ENCODE measurements at places on chromosomes 2 and 18. TPM values are rescaled to one million over a fixed set of nuclear protein-coding genes. Genes with fewer than 3 reads are reported as not detected.

- no peak overlapping the region for H3K4me3 ChIP-seq
- no peaks in the 10 kb centered on the region for H3K27me3 ChIP-seq
- no peak for DNase-seq
- no peaks in the 10 kb centered on the region for H3K36me3 ChIP-seq
Measured at GRCh38 chr2:72570413-72570812, 255.4 kb downstream of the EXOC6B start.

The PLCL1 gene
- 0.71 TPM for total RNA-seq

- no peak overlapping the region for H3K27ac ChIP-seq
- H3K36me3 ChIP-seq = no peaks in the 10 kb centered on the region
- no peaks in the 10 kb centered on the region for H3K4me1 ChIP-seq
- DNase-seq = no peak
- H3K27me3 ChIP-seq = no peaks in the 10 kb centered on the region
Measured at GRCh38 chr2:190607014-190607597, 41.8 kb upstream of the NAB1 start.

GRCh38 chr2:81247648-81248047, 943.1 kb upstream of the LRRTM1 start:
- H3K36me3 ChIP-seq = no peaks in the 10 kb centered on the region
- no peaks in the 10 kb centered on the region for H3K4me1 ChIP-seq
- H3K27me3 ChIP-seq = no peaks in the 10 kb centered on the region
- no peak overlapping the region for H3K27ac ChIP-seq
- no peak overlapping the region for H3K4me3 ChIP-seq
- no peak for DNase-seq

DNA sequence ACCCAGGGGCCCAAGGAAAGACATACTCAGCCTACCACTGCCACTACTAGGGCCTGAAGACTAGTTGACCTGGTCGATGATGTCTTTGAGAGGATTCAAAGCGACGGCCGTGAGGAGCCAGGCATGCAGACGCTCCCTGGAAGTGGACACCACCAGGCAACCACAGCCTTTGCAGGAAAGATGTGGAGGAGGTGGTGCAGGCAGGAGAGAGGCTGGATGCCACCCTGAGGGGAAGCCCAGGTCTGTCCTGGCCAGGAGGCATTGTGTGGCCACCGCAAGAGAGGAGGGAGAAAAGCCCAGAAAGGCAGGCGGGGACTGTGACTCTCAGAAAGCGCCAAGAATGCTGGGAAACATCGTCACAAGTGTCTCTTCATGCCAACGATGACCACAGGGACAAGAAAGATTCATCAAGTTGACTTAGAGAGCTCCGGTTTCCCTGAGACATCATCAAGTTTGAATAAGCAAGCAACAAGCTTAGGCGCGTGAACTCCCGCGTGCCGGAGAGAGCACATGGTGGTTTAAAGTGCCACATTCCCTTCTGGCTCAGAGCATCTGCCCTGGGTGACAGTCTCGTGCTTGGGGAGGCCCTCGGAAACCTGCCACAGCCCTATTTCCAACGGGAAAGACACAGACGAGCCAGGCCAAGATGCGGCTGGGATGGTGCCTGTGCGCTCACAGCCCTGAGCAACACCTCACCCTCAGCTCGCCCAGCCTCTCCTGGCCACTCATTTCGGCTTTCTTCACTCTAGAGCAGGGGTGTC, 464.5 kb upstream of the SALL3 start:
- no peaks in the 10 kb centered on the region for H3K36me3 ChIP-seq
- no peaks in the 10 kb centered on the region for H3K4me1 ChIP-seq
- no peak for DNase-seq
- no peak overlapping the region for H3K27ac ChIP-seq
- no peak overlapping the region for H3K4me3 ChIP-seq

DNA sequence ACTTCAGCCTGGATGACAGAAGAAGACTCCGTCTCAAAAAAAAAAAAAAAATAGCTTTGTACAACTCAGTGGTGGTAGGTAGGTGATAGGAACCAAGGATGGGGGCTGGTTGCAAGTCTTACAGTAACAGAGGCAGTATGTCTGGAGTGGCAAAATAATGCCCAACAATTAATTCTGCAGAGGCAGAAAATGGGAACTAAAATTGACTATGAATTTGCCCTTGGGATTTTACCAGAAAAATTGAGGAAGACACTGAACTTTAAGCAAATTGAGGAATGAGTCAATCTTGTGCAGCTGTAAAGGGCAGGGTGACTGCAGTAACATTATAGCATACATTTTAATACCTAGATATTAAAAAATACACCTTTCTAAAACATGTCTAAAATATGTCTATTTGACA, 292.1 kb upstream of the FBXO11 start:
- no peak overlapping the region for H3K4me3 ChIP-seq
- no peaks in the 10 kb centered on the region for H3K36me3 ChIP-seq
- no peak overlapping the region for H3K27ac ChIP-seq

DNA sequence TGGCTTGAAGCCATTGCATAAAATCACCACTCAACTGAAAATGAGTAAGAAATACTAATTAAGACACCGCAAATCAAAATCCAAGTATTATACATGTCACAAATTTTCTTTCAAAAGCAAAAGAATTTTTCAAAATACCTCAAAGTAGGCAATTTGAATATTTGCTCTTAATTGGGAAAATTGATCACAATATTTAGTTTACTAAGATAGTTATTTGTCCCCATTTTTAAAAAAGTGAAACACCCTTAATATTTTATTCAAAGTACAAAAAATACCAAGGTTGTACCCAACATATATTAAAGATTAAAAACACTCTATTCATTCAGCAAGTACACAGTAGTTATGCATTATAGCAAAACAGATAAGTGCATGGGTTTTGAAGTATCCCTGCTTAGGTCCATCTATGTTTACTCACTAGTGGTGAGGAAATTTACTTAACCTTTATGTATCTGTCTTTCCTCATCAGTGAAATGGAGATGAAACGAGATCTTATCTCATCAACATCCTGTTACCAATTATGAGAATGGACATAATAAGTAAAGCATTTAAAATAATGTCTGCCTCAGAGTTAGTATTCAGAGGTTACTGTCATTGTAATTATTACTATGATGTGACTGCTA, 35.1 kb downstream of the VPS54 start:
- H3K4me3 ChIP-seq = no peak overlapping the region
- H3K27ac ChIP-seq = no peak overlapping the region
- peaks cover 10% of the 10 kb centered on the region for H3K4me1 ChIP-seq
- no peaks in the 10 kb centered on the region for H3K36me3 ChIP-seq
- DNase-seq = no peak

DNA sequence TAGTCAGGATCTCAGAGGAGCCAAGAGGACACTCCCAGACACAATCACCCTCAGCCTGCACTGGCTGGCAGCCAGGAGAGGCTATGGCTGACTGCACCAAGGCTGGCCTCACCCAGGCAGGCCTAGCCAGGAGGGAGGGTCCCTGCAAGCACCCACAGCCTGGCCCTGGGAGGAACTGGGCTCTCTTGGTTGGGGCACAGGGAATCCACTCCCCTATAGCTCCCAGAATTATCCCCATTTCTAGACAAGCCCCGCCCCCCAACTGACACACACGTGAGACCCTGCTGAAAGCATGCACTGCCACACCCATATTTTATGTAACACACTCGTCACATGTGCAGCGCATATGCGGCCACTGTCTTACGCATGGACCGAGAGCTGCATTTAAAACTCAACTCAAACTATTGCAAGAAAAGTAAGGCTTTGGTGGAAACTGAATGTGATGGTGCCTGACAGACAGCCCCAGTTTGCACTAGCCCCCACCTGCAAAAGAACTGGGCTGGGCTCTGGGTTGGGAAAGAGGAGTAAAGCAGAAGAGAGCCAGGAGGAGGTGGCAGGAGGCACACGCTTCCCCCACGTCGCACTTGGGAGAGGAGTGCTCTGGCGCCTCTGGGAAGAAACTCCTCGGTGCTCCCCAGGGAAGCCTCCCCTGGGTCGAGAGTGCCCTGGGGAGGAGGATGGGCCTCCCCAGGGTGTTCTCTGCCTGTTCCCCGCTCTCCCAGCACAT, 28.9 kb upstream of the ARHGEF4 start:
- no peak for DNase-seq
- H3K27me3 ChIP-seq = no peaks in the 10 kb centered on the region
- H3K4me3 ChIP-seq = no peak overlapping the region

DNA sequence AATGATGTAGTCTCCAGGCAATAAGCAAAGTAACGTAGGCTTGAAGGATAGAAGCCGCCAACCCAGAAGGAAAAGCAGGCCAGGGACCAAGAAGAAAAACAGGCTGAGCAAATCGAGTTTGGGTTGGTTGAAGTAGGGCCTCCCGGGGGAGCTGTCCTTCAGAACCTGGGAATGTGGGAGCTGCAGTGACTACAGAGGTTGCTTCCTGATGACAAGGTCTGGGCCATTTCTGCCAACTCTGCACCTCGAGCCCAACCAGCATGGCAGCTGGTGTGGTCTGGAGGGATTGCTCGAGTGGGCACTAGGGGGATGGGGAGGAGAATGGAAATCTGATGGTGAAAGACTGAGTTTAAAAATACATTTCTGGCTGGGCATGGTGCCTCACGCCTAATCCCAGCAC, 14.1 kb downstream of the ACMSD start:
- H3K4me1 ChIP-seq = no peaks in the 10 kb centered on the region
- H3K36me3 ChIP-seq = no peaks in the 10 kb centered on the region
- H3K27ac ChIP-seq = no peak overlapping the region
- H3K4me3 ChIP-seq = no peak overlapping the region
- DNase-seq = no peak
- H3K27me3 ChIP-seq = no peaks in the 10 kb centered on the region

The SCYGR4 gene
- total RNA-seq = not detected

- H3K4me1 ChIP-seq = peaks cover 15% of the 10 kb centered on the region
- H3K4me3 ChIP-seq = no peak overlapping the region
- DNase-seq = no peak
Measured at GRCh38 chr18:76448256-76449110, 46.6 kb downstream of the ZNF516 start.

- DNase-seq = no peak
- H3K27me3 ChIP-seq = no peaks in the 10 kb centered on the region
- H3K27ac ChIP-seq = no peak overlapping the region
Measured at GRCh38 chr2:54613794-54614257, 109.6 kb upstream of the EML6 start.

DNA sequence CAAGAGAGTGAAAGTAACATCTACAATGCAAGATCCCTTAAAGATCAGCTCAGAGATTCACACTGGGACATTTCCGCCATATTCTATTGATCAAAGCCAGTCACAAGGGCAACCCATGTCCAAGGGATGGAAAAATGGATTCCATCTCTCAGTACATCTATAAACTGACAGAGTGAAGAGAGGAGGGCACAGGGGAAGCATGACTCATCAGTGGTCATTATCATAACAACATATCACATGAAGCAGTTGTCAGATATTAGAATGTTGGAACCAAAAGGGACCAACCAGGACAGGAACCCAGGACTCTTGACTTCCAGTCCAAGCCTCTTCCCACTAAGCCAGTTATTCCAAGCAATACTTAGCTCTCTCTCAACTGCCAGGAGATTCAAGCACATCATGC, 54.9 kb upstream of the IGFBP2 start:
- no peak for DNase-seq
- no peaks in the 10 kb centered on the region for H3K4me1 ChIP-seq
- H3K27me3 ChIP-seq = no peaks in the 10 kb centered on the region
- no peaks in the 10 kb centered on the region for H3K36me3 ChIP-seq
- no peak overlapping the region for H3K27ac ChIP-seq

DNA sequence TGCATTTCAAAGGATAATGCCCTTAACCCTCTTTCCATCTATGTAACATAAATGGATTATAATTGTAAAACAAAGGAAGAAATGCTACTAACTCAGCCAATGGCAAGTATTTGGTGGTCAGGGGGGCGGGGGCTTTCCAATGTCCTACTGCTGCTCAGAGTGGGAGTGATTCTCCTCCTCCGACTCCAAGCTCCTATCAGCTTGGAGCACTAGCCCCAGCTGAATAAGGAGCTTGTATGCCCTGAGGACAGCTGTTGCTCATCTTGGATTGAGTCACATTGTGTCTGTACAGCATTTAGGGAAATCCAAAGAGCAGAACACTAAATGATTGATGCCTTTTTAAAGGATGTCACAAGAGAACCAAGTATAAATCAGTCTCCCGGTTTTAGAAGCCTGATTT, 105.6 kb upstream of the ZNF521 start:
- no peak for DNase-seq
- H3K4me3 ChIP-seq = no peak overlapping the region
- no peak overlapping the region for H3K27ac ChIP-seq

GRCh38 chr2:23482607-23483006, 97.6 kb downstream of the KLHL29 start:
- no peak overlapping the region for H3K4me3 ChIP-seq
- no peaks in the 10 kb centered on the region for H3K27me3 ChIP-seq
- DNase-seq = no peak
- no peaks in the 10 kb centered on the region for H3K4me1 ChIP-seq

GRCh38 chr2:41764919-41765318, 282.9 kb upstream of the PKDCC start:
- no peaks in the 10 kb centered on the region for H3K36me3 ChIP-seq
- no peak for DNase-seq
- no peaks in the 10 kb centered on the region for H3K27me3 ChIP-seq
- no peaks in the 10 kb centered on the region for H3K4me1 ChIP-seq
- no peak overlapping the region for H3K27ac ChIP-seq
- H3K4me3 ChIP-seq = no peak overlapping the region

The TUBA4B gene
- total RNA-seq = not detected

The SERPINB11 gene
- total RNA-seq = not detected

The DNAH7 gene
- total RNA-seq = not detected

GRCh38 chr2:59993726-59994125, 559.7 kb downstream of the BCL11A start:
- no peak overlapping the region for H3K27ac ChIP-seq
- H3K27me3 ChIP-seq = no peaks in the 10 kb centered on the region
- no peaks in the 10 kb centered on the region for H3K4me1 ChIP-seq

The ACAA2 gene
- 72.2 TPM for total RNA-seq

DNA sequence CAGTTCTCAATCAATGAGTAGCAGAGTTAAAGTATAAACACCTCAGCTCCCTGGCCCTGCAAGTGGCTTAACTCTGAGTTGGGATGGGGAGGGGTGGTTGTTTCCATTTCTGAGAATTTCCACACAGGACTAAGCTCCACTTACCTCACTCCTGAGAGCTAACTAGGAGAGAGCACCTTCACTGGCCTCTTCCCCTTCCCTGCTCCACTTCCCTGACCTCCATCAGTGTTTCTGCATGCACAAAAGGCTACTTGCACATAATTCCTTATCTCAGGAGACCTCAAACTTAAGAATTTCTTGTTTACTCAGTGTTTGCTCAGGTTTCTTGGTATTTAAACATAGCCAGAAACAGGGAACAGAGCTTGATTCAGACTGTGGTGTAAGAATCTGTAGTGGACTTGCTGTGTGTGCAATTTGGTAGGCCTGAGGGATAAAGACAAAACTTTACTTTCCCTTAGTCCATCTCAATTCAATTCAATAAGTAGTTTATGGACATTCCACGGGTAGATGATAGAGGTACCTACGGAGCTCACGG, 97.2 kb downstream of the PID1 start:
- H3K4me3 ChIP-seq = no peak overlapping the region
- no peak overlapping the region for H3K27ac ChIP-seq
- H3K36me3 ChIP-seq = no peaks in the 10 kb centered on the region
- H3K27me3 ChIP-seq = no peaks in the 10 kb centered on the region

DNA sequence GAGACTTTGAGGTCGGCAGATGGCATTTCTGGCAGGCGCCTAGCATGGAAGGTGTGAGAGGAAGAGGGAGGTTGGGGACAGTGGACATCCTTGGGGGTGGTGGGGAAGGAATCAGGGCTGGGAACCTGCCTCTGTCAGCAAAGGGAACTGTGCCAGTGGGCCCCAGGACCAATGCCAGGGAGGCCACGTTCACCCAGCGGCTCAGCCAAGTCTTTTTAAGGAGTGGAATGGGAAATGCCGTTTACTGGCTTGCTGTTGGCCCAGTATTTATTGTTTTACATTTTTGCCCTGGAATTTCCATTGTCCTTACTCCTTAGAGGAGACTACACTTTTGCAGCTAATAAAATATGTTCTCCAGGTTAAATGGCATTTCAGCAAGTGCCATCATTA, 135.2 kb downstream of the MCFD2 start:
- H3K36me3 ChIP-seq = no peaks in the 10 kb centered on the region
- H3K27ac ChIP-seq = no peak overlapping the region
- no peak for DNase-seq
- H3K4me1 ChIP-seq = no peaks in the 10 kb centered on the region
- no peaks in the 10 kb centered on the region for H3K27me3 ChIP-seq
